ENCODE measurements at places on chromosomes 6 and 20.
A peak's percentile ranks its signal among the peaks of the same experiment; 100 is the strongest.

DNA sequence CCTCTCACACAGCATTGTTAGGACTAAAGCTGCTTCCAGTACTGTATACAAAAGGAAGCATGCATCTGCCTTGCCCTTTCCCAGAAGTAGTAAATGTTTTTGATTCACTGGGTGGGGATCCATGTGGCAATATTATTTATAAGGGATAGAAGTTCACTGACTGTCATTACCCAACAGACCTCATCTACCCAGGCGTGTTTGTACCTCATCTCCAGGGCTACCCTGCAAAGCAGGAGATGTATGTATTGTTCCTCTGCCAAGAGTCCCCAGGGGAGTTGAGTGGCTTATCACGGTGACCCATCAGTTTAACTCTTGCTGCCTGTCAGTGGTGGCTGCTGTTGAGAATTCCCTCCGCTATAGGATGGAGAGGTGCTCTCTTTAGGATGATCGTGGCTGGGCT lies 42.5 kb downstream of the SLC24A3 start:
- no peak for DNase-seq

DNA sequence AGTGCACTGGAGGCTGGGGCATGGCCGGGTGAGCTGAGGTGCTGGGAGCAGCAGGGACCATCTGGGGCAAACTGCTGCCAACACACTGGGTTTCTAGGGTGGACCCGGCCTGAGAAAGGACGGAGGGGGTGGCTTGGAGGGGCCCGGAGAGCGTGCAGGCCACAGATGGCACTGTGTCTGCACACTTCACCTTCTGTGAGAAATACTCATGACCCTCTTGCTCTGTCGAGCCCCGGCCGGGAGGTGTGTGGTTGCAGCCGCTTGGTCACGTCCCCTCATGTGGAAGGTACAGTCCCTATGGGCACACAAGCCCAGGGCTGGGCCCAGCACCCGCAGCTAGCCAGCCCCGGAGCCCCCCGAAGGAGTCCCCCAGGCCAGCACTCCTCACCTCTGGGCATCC lies 59.7 kb downstream of the RBM38 start:
- DNase-seq, result no peak

GRCh38 chr6:80607811-80608391 lies 501.4 kb downstream of the BCKDHB start:
- DNase-seq, result no peak

DNA sequence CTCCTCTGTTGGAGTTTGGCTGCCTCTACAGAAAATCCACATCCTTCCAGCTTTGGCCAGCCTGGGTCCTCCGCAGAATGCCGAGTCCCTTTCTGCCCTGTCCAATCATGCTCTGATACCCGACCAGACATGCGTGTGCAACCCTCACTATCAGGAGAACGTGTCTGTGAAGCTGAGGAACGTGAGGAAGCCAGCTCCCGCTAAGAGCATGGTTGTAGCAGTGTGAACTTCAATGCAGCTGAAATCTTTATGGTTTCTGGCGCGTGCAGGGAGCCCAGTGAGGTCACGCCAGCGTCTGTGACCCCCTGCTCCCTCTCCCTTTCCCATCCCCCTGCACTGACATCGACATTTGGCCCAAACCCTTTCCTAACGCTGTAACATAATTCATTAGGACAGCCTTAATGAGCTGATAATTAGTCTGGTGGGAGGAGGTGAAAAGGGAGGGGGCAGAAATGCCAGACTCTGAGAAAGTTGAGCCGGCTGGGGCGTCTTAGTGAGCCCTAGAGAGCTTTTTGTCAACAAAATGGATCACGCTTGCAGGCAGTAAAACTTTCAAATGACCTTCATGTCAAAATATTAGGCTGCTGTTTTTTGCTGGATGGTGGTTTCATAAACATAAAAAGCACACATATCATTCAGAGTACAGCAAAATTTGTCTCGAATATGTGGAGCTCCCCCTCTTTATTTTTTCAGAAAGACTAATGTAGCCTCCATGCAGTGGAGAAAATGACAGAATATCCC lies 423.3 kb downstream of the QKI start:
- DNase-seq, result no peak

GRCh38 chr20:21699216-21699508 lies 6.3 kb upstream of the PAX1 start:
- no peak for DNase-seq

DNA sequence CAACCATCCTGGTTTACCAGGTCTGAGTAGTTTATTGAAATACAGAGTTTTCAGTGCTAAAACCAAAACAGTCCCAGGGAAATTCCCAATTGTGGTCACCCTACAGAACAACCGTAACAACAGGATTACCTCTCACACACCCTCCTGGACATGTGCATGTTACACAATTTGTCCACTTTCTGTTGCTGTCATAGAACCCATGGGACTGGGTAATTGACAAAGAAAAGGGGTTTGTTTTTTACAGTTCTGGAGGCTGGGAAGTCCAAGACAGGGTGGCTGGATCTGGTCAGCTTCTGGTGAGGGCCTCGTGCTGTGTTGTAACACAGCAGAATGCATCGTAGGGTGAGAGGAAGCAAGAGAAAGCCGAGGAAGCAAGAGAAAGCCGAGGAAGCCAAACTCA lies 9.1 kb upstream of the ADA start:
- DNase-seq, result no peak

- DNase-seq, result no peak
Measured at GRCh38 chr6:84770521-84770920, 6.1 kb upstream of the TBX18 start.

DNA sequence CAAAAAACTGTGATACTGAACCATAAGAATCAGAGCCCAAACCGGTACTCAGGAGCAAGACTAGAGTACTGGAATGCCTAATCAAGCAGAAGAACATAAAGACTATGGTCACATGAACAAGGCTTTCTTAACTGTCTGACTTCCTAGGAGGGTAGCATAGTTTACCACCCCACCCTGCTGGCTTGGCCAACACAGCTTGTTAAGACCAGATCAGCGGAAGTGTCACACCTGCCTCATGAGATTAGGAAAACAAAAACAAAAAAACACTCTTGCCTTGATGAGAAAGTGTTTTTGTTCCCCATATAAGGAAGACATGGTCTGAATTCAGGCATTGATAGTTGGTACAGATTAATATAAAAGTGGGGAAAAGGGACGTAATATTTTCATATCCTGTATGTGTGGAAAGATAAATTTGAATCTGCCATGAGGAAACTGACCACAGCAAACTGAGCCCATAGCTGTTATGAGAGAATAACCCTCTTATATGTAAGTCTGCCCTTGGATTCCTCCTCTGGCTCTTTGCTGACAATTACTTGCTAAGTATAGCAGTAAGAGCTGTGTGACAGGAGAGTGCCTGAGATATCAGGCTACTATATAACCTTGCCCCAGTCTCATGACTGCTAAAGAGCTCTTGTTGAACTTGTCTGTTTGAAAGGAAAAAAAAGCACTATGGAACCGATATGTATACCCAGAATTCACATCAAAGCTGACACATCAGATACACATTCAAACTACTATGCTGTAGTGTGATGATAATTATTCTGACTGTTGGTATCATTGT lies 197.1 kb downstream of the EPHA7 start:
- no peak for DNase-seq

DNA sequence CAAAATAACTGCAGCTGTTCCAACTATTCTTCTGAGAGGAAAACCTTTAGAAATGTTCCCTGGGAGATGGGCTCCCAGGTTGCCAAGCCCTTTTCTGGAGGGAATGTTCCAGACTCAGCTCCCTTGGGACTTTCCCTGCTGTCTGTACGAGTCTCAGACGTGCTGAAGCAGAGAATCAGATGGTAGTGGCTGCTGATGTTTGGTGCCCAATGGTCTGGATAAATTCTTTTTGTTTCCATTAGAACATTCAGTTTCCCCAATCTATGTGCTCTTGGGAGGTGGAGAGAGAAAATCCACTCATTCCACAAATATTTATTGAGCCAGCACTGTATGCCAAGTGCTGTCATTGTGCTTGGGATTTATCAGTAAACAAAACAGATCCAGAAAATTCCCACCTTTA lies 40.0 kb downstream of the SNHG17 start:
- no peak for DNase-seq

DNA sequence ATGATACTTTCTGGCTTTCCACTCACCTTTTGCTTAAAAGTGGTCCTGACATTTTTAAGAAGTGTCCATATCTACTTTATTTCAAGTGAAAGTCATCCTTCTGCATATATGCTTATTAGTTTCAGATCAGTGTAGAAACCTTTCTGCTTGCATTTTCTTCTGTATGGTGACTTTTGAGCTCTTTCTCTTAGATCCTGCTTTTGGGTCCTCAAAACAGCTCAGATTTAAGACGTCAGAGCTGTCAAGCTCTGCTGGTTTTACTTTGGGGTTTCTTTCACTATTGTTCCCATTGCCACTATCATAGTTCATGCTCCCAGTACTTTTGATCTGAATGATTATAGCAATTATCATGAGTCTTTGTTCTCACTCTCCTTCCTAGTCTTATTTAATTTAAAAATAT lies 41.7 kb downstream of the BCKDHB start:
- no peak for DNase-seq

- peak; percentile 23 for DNase-seq
Measured at GRCh38 chr20:45052698-45053429, 48.1 kb downstream of the KCNS1 start.

DNA sequence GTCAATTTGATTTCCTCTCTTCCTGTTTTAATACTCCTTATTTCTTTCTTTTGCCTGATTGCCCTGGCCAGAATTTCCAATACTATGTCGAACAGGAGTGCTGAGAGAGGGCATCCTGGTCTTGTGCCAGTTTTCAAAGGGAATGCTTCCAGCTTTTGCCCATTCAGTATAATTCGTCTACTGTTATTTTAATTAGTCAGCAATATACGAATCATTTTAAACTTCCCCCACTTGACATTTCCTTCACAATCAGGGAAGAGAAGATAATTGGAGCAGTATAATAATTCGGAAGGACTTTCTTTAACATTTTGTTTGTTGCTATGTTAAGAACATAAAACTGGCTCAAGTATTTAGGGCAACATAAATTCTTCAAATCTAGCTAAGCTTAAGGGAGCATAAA lies 860.3 kb upstream of the SLC35B3 start:
- DNase-seq, result no peak

DNA sequence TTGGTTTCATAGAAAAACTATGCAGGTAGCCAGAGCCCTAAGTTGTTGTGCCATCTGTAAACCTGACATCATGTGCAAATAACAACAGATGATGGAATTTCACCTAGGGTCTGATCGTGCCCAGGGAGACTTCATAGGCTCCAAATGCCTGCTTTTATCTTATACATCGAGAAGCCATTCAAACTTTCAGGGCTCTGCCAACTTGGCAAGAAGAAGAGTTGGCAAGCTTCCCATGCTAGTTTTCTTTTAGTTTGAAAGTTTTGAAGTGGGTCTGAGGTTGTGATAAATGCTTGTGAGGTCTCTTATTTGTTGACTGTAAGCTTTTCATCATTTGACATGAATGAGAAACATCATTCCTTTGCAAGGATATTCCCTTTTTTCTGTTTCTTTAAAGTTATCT lies 175.4 kb upstream of the FLRT3 start:
- DNase-seq, result no peak

DNA sequence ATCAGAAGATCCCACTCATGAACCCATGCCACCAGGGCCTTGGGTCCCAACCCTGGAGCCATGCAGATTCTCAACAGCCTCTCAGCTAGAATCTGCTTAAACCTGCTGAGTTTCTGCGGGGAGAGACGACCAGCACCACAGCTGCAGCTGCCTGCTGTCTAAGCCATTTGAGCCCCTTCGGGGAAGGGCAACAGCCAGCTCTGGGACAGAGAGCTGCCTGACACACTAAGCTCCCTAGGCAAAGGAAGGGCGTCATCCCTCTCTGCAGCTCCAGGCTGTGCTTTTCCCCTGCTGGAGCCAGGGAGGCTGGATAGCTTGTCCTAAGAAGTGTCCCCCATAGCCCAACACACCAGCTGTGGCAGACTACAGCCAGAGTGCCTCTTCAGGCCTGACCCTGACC lies 182.5 kb downstream of the OTOR start:
- no peak for DNase-seq
